ENCODE measurements at places on chromosomes 12 and 14. TPM values are rescaled to one million over a fixed set of nuclear protein-coding genes. Genes with fewer than 3 reads are reported as not detected.

EFS gene
- 2.8 TPM for total RNA-seq

LRTM2 gene
- total RNA-seq = not detected

REC8 gene
- 1.1 TPM for total RNA-seq

SDR39U1 gene
- total RNA-seq = 17.1 TPM

ANKRD13A gene
- total RNA-seq = 37.2 TPM

HAL gene
- not detected for total RNA-seq

LRRC43 gene
- 0.59 TPM for total RNA-seq

IRAK3 gene
- 3.5 TPM for total RNA-seq

FBRSL1 gene
- 2.3 TPM for total RNA-seq

KLRC1 gene
- not detected for total RNA-seq

TBK1 gene
- total RNA-seq = 32.1 TPM
